ENCODE measurements at places on chromosomes 13 and 19. TPM values are rescaled to one million over a fixed set of nuclear protein-coding genes. Genes with fewer than 3 reads are reported as not detected.

Gene CRX
- not detected for polyA plus RNA-seq

Gene SHISA2
- polyA plus RNA-seq, result not detected

Gene PCDH9
- polyA plus RNA-seq, result 2.3 TPM

Gene KLF5
- not detected for polyA plus RNA-seq

Gene PDE4A
- 2.9 TPM for polyA plus RNA-seq

Gene ZNF540
- polyA plus RNA-seq, result 5.1 TPM

Gene MLNR
- not detected for polyA plus RNA-seq

Gene GSX1
- polyA plus RNA-seq, result not detected

Gene FAM216B
- not detected for polyA plus RNA-seq

Gene KIR3DL1
- polyA plus RNA-seq, result 1.1 TPM

Gene ZNF441
- polyA plus RNA-seq, result 9.3 TPM

Gene NFIX
- polyA plus RNA-seq, result 0.09 TPM

Gene KIR3DL2
- polyA plus RNA-seq, result 1.9 TPM

Gene DPF1
- 0.24 TPM for polyA plus RNA-seq

Gene PGLYRP1
- not detected for polyA plus RNA-seq

Gene NLRP9
- polyA plus RNA-seq, result not detected

Gene CDX2
- not detected for polyA plus RNA-seq

Gene PALM3
- polyA plus RNA-seq, result not detected

Gene JAK3
- polyA plus RNA-seq, result 56.3 TPM

Gene PSG1
- polyA plus RNA-seq, result not detected

Gene AMER2
- polyA plus RNA-seq, result not detected

Gene ZNF581
- 79.3 TPM for polyA plus RNA-seq

Gene KASH5
- polyA plus RNA-seq, result not detected

Gene POU2F2
- 89.1 TPM for polyA plus RNA-seq

Gene CAPN12
- 31.6 TPM for polyA plus RNA-seq

Gene KCNC3
- not detected for polyA plus RNA-seq

Gene CEACAM20
- not detected for polyA plus RNA-seq

Gene OLFM4
- polyA plus RNA-seq, result not detected

Gene CNN1
- polyA plus RNA-seq, result not detected

Gene RASIP1
- polyA plus RNA-seq, result 0.26 TPM

Gene MBD3L2
- not detected for polyA plus RNA-seq

Gene ELSPBP1
- polyA plus RNA-seq, result not detected

Gene ZNF575
- 2.9 TPM for polyA plus RNA-seq

Gene CACNA1A
- 3.1 TPM for polyA plus RNA-seq

Gene ZNF574
- polyA plus RNA-seq, result 24.8 TPM

Gene ATP4B
- polyA plus RNA-seq, result not detected

Gene SLC10A2
- not detected for polyA plus RNA-seq

Gene SERPINE3
- polyA plus RNA-seq, result not detected

Gene NKG7
- 66.0 TPM for polyA plus RNA-seq

Gene B3GNT8
- 0.59 TPM for polyA plus RNA-seq

Gene FFAR1
- 0.24 TPM for polyA plus RNA-seq

Gene STARD13
- not detected for polyA plus RNA-seq

Gene NTF4
- not detected for polyA plus RNA-seq

Gene TEX26
- not detected for polyA plus RNA-seq

Gene RNF126
- 108 TPM for polyA plus RNA-seq

Gene ZNF723
- not detected for polyA plus RNA-seq

Gene RPL21
- polyA plus RNA-seq, result 7,235 TPM

Gene CEACAM21
- 30.8 TPM for polyA plus RNA-seq

Gene ARID3A
- polyA plus RNA-seq, result 4.2 TPM

Gene TSEN34
- 33.2 TPM for polyA plus RNA-seq

Gene ZNF836
- polyA plus RNA-seq, result 14.0 TPM

Gene GPC5
- 0.24 TPM for polyA plus RNA-seq

Gene CCDC194
- not detected for polyA plus RNA-seq

Gene KLK3
- polyA plus RNA-seq, result not detected

Gene SPRED3
- not detected for polyA plus RNA-seq
